ENCODE measurements at places on chromosomes 6 and 20.

- DNase-seq: no peak
Measured at GRCh38 chr6:29474996-29475395, 12.8 kb downstream of the MAS1L start.

- no peak for DNase-seq
Measured at GRCh38 chr6:10719964-10720264, 3.0 kb upstream of the TMEM14C start.

DNA sequence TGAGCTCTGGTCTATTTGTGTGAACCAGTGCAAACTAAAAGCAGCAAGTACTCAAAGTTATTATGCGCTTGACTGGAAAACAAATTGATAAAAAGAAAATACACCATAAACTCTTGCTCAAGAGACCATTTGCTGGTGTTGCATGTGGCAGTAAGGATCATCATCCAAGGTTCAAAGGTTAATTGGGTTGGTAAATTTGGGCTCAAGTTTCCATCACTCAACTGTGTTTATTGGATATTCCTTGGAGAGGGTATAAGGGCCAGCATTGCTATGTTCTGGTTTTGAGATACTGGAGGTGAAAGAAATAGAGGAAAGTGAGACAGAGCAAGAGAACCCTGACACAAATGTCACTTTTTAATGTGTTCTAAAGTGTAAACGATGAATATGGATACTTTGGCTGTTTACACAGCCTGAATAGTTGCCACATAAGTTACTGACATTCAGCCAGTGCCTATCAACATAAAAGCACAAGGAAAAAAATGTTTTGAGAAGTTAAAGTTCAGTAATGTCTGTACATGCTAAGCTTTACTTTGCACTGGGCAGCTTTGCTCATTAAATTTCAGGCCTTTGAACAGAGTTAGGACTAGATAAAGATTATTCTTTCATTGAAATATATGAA lies 736.1 kb downstream of the HDGFL1 start:
- no peak for DNase-seq

DNA sequence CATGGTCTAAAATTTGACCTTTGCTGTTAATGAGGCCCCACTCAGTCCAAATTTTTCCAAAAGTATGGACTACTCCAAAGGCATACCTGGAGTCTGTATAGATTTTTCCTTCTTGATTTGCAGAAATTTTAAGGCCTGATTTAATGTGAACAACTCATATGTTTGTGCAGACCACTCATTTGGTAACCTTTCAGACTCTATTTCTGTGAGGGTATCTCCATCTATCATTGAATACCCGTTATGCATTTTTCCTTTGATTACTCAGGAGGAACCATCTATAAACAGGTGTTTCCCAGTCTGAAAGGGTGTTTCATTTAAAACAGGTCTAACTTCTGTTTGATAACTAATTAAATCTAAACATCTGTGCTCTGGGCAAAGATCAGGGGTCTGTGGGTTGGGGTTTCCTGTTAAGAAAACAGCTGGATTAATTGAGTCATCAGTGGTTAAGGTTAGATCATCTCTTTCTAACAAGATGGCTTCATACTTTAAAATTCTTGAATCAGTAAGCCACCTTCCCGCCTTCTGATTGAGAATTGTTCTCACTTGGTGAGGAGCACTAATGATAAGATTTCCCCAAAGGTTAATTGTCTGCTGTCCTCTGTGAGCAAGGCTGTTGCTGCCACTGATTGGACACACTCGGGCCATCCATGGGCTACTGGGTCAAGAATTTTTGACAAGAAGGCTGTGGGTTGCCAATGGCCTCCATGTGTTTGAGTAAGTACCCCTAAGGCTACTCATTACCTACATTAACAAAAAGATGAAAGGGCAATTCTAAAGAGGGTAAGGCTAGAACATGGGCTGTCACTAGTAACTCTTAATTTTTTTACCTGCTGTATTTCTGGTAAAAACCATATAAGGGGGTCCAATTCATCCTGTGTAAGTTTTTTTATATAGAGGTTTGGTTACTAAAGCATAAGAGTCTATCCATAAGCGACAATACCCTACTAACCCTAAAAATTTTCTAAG lies 24.1 kb downstream of the HLA-B start:
- peak; percentile 57 for DNase-seq

DNA sequence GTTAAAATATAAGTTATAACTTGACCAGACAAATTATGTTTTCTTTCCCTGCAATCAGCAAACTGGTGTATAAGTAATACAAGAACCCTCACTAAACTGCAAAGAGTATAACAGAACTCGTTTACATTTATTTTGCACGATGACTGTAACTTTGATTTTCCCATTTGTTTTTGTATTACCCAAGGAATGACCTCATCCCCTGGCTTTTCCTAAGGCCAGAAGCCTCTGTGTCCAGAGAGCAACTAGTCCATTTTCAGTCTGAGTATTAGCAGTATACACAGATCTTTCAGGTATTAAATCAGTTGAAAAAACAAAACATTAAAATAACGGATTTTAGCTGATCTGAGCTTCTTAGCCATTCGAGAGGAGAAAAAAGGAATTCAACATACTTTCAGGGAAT lies 17.2 kb downstream of the COL19A1 start:
- no peak for DNase-seq

DNA sequence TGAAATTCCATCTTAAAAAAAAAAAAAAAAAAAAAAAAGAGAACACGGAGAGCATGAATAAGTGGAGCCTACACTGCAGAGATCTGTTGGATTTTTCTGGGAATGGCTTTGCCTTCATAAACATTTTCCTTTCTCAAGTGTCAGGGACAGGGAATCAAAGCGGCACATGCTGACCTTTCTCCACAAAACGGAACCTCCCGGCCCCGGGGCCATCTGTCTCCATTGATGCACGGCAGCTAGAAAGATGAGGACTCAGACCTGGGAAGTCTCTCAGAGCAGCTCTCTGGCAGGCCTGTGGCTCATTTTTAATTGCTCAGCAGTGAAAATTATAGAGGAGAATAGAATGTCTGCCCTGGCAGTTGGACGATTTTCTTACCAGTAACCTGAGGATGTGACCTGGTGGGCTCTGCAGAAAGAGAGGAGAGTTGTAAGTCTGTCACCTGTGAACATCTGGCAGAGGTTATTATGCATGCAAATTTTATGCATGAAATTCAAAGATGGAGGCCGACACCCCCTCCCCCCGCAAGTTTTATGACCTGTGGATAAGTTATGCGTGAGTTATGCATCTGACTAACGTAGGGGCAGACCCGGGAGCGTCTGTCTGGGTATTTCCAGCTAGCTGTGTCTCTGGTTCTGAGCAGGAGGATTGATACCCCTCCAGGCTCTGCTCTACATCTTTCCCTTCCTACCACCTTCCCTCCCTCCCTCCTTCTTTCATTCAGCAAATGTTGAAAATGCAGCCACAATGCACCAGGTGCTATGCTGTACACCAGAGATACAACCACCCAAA lies 352.5 kb downstream of the CDH26 start:
- no peak for DNase-seq

DNA sequence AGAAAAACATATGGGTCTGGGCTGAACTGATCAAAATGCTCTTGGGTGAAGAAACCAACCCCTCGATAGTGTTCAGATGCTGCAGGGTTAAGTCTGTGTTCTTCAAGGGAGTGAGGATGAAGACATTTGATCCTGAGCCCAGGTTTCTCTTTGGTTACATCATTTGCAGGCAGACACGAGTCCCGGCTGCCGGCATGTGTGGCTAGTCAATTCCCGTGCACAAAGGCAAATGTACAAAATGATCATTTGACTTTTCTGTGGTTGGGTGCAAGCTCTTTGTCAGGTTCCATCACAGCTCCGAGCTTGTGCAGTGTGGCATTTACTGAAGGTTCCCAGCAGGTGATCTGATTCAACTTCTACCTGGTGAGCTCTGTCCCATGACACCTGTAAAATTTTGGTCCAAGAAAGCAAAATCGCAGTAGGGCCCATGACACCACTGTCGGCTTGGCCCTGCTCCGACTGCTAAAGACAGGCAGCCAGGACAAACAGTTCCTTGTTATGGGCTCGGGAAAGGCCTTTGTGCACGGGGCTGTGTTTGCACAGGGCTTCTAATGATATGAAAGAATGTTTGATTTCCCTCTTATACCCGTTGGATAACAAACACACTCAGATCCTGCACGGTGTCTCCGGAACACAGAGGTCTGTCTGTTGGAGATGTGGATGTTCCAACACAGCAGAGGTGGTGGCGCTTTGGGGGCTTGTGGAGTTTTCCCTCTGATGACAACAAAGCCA lies 46.9 kb downstream of the GJA10 start:
- no peak for DNase-seq

DNA sequence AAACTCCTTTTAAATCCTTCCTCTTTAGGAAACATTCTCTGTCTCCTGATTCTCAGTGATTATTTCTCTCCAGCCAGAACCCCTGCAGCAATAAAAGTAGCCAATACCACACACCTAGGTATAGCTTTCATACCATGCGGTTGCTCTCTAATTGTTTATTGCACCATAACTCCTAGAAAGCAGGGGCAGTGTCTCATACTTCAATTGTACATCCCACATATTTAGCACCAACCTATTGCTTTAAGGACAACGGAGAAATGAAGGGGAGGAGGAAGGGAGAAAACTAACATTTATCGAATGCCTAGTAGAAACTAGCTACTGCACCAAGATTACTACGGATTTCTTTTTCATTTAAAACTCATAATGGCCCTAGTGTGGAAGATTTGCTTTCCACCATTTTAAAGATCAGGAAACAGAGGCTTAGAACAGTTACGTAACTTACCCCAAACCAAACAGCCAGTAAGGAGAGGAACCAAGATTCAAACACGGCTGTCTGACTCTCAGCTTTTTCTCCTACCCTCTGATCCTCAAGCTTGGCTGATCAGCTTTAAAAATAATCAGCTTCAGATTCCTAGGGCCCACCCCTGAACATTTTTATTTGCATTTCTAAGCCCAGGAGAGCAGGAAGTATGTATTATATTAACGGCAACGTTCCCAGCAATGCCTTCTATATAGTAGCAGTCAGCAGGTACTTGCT lies 43.4 kb upstream of the ATXN1 start:
- DNase-seq: no peak

GRCh38 chr20:50523552-50524167 lies 13.5 kb downstream of the PTPN1 start:
- DNase-seq: no peak
